ENCODE measurements at places on chromosomes 16 and 17. TPM values are rescaled to one million over a fixed set of nuclear protein-coding genes. Genes with fewer than 3 reads are reported as not detected.
A peak's percentile ranks its signal among the peaks of the same experiment; 100 is the strongest.

Gene HOXB6
- total RNA-seq, result 0.22 TPM

- DNase-seq, result no peak
Observed at GRCh38 chr17:50967795-50968194, 101.6 kb upstream of the TOB1 start.

DNA sequence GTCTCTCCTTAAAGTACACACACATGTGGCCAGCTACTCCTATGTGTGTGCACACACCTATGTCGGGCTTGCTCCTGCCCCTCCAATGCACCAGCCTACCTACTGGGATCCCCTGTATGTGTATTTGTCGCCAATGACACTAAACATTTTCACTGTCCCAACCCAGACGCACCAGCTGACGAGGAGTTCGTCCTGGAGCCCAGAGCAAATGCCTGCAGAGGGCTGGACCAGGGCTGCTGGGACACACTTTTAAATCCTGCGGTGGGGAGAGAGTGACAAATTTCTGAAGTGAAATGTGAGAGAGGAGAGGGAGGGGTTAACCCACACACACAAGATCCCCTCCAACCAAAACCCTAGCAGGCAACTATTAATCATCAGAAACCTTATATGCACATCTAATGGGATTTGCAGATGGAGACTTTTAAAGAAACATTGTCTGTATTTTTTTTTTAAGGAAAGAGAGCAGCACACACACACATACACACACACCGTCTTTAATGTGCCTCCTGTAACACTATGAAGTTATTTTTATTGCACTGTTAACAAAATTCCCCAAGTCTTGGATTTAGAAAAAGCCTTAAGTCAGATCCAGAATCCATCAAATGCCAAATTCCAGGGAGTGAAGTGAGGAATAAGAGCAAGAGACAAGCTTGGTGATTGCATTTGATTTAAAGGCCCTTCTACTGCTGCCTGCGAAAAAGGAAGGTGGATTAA, at the start of gene MEOX1:
Gene MEOX1, minus strand, starts transcription at position 224 of the 714 bp plus-strand sequence. CDS start 388 bp downstream, outside the sequence.
- DNase-seq, result peak; percentile 66

DNA sequence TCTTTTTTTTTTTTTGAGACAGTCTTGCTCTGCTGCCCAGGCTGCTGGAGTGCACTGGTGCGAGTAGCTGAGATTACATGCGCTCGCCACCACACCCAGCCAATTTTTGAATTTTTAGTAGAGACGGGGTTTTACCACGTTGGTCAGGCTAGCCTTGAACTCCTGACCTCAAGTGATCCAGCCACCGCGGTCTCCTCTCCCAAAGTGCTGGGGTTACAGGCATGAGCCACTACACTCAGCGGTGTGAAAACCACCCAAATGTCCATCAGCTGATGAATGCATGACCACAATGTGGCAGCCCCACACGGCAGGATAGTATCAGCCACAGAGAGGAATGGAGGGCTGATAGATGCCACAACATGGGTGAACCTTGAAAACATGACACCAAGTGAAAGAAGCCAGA, 2.1 kb downstream of the P2RX5 start:
- DNase-seq, result peak; percentile 81

- peak; percentile 37 for DNase-seq
Observed at GRCh38 chr17:27579304-27579703, 51.7 kb upstream of the LGALS9 start.

- no peak for DNase-seq
Observed at GRCh38 chr17:39165178-39165840, 652 bp downstream of the ARL5C start.

DNA sequence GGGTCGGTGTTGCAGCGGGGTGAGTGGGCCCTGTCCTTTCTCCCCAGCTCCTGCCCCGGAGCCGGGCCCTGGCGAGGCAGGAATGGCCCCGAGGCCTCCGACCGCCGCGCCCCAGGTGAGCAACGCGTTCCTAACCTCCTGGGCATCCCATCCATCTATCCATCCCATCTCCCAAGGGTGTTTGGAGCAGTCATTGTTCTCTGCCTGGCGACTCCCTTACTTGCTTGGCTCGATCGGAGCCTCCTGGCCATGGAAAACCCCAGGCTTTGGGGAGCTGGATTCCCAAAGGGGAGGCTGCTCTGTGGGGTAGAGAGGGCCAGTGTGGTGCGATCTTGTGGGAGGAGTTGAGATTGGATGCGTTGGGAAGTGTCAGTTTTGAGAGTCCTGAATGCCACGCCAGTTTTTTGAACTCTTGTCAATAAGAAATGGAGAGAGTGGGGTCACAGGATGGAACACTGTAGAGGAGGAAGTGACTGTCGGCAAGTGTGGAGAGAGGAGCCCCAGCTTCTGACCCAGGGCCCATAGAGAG, 684 bp downstream of the ZFP90 start:
- DNase-seq, result peak; percentile 25

Gene KRTAP3-2
- not detected for total RNA-seq

- no peak for DNase-seq
Observed at GRCh38 chr17:75549246-75550138, 24.0 kb downstream of the LLGL2 start.

Gene ARL5C
- not detected for total RNA-seq

Gene KRT13
- total RNA-seq, result not detected

DNA sequence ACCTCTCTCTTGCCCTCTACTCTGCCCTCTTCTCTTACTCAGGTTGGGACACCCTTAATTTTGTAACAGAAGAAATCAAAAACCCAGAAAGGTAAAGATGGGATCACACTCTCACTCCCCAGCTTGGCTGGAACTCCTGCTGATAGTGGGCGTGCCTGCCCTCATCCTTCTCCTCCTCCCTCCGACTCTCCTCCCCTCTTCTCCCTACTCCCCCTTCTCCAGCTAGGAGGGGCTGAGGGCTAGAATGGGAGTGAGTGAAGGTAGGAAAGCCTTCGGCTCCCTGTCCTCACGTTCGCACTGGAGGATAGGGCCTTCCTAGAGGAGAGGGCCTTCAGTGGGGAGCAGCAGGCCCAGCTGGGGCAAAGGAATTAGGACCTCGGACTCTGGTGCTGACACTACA, 20.3 kb downstream of the SLC7A6OS start:
- peak; percentile 8 for DNase-seq

GRCh38 chr17:63277629-63278028, 168.5 kb downstream of the CYB561 start:
- no peak for DNase-seq
